Activated T-cell treated with anti-CD3 and anti-CD28 coated beads, Interleukin-2, amount 50 U/mL, for 4 hours (primary cell): ENCODE measurements at places on chromosomes 4 and X. TPM values are rescaled to one million over a fixed set of nuclear protein-coding genes. Genes with fewer than 3 reads are reported as not detected.

DNA sequence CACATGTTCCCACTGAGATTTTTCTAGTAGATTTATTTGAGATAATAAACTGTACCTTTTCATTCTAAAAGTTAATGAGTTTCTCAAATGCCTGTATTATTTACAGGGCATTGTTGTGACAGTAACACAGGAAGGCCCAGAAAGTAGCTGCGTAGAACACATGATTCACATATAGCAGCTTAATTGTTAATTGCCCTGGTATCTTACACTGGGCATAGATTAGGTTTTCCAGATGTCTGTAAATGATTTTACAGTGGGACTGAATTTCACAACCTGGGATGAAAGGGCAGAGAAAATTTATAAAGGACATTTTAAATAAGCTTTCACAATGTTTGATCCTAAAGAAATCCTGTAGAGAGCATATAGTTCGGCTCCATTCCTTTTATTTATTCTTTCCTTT lies 27.6 kb downstream of the UGT8 start:
- no peak for DNase-seq

DNA sequence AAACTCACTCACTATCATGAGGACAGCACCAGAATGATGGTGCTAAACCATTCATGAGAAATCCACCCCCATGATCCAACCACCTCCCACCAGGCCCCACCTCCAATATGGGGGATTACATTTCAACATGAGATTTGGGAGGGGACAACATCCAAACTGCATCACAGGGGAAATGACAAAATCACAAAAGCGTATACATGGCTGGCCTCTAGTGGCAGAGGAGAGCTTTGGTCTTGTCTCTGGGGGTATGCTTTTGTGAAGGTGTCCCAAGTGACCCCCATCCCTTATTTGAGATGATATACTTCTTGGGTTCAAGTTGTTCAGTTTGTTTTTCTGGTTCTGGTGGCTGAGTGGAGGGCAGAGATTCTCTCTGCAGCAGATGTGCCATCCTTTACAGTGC lies 8.5 kb upstream of the SETD7 start:
- DNase-seq: no peak

GRCh38 chr4:99052902-99053301 lies 35.7 kb downstream of the ADH5 start:
- DNase-seq: no peak

DNA sequence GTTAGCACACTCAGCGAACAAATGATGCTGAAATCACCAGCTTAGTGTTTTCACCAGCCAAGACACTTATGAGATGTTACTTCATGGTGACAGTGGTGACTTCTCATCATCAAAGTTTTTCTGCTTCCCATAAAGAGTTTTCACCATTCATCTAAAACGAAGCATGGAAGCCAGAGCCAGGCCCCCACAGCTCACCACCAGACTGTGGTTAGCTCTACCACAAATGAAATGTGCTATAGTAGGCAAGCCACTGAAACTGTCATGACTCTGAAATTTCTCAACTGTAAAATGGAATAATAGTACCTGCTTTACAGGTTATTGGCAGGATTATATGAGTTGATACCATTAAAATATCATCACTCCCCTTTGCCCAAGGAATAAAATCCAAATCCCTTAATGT lies 56.4 kb upstream of the HHIP start:
- DNase-seq: no peak

DNA sequence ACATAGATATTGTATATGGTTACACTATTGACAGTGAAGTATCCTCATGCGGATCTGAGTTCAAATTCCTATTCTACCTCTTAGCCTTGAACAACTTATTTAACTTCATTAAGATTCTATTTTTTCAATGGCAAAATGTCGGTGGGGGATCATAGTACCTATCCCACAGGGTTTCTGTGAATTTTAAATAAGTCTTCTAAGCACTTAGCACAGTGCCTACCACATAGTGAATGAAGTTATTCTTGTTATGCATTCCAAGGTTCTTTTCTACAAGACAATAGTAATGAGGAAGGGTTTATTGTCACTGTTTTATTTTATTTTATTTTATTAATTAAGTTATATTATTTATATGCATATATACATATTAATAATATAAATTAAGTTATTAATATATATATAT lies 8.8 kb upstream of the ENAM start:
- no peak for DNase-seq

DNA sequence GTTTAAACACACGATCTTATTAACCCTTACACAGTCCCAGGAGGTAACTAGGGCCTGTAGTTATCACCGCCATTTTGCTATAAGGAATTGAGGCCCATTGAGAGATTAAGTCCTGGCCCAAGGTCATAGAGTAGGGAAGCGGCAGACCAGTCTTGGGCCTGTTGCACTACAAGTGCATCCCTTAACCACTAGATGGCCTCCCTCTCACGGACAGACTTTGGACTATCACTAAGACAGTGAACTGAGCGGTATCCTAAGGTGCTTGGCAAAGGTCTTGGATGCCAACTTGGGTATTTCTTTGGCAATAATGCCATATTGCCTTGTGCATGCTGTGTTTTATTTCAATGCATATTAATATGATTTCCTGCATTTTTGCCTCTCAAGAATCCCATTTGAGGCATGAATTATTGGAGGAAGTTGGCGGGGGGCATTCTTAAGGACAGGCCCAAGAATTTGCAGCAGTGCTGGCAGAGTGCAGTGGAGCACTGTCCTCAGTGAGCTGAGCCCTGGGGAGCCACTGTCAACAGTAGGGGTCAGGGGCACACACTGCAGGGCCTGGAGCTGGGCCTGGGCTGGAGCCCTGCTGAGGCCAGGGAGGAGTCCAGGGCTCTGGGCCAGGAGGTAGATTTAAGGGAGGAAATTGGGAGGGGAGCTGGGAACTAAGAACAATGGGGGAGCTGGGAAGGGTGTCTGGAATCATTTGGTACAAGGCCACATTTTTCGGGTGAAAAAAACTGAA lies 147.4 kb downstream of the SMIM20 start:
- DNase-seq: no peak

DNA sequence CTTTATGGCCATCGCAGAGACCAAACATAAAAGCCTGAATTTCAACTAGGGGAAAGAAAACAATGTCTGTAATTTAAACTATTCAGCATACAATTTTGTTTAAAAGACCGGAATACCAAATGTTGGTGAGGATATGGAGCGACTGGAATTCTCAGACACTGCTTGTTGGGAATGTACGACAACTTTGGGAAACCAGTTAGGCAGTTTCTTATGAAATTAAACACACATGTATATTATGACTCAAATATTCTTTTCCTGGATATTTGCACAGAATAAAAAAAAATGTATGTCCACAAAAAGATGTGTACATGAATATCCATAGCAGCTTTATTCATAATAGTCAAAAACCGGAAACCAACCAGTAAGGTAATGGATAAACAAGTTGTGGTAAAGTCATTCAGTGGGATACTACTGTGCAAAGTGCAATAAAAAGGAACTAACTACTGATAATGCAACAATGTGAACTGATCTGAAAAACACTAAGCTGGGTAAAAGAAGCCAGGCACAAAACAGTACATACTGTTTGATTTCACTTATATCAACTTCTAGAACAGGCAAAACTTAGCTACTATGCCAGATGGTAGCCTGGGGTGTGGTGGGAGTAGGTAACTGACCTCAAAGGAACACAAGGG lies 152.7 kb upstream of the FTHL17 start:
- no peak for DNase-seq

GRCh38 chr4:47942081-47942819 lies 27.9 kb upstream of the NFXL1 start:
- DNase-seq: no peak

GRCh38 chr4:39118034-39118658 lies 56.1 kb downstream of the KLHL5 start:
- DNase-seq: no peak

DNA sequence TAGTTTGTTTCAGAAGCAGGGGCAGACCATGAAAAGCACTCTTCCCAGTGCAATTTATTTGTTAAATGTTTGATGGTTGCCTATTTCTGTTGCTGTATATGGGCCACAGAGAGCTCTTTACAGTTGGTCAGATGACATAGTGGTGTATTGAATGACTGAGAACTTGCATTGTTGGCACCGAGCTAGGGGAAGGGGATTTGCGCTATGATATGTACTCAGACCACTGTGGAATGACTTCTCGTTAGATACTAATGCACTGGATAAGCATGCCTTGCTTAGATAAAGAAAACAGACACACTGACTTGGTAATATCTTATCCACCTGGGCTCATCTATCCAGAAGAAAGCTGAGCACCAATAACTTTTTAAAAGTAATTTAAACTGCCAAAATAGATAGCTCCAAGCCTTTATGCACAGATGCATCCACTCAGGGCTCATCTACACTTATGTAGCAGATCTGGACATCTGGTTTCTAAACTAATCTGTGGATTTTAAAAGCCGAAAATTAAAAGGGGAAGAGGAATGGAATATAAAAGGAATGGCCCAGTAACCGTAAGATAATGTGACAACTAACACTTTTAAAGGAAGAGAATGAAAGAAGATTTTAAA lies 132.7 kb downstream of the GATB start:
- no peak for DNase-seq

GRCh38 chr4:61245069-61245714 lies 45.1 kb downstream of the ADGRL3 start:
- DNase-seq: no peak

AR gene
- 0.08 TPM for total RNA-seq

RTL9 gene
- not detected for total RNA-seq

SLC25A53 gene
- total RNA-seq: 4.4 TPM

OTC gene
- total RNA-seq: not detected

PCDH7 gene
- 0.08 TPM for total RNA-seq
